Hindlimb muscle (tissue), 1 donor: ENCODE measurements at places on chromosomes 2 and 18.

DNA sequence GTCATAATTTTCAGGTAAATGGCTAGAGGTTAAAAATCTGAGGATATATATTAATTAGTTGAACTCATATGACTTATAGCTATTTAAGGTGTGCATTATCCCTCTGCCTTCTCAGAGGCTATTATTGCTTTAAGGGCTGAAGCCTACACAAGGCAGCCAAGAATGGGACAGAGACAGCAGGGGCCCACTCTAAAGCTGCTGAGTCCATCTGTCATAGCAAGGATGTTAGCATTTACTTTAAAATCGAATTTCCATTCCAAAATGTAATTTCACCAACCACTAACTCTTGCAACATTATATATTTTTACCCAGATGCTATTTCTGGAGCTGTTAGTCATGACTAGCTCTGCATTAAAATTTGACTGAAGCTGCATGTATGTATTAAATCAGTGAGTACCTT, 236.3 kb upstream of the FSIP2 start:
- DNase-seq = no peak

DNA sequence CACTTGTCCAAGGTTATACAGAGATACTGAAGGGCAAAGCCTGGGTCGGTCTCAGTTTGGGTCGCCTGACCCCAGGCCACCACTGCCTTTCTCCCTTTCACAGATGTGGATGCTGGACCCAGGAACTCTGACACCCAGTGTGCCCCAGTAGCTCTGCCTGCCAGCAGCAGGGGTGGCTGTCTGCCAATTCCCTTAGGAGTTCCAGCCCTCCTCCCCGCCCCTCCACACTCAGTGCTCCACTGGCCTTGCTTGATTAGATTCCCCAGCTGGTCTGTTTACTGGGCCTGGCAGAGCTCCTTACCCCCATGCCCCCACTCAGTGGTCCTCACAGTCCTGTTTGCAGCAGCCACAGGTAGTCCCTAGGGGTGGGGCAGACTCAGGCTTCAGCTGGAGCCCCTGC, 75.5 kb downstream of the NPAS2 start:
- no peak for DNase-seq

GRCh38 chr18:38576916-38577315, 1011.3 kb upstream of the CELF4 start:
- DNase-seq = no peak

DNA sequence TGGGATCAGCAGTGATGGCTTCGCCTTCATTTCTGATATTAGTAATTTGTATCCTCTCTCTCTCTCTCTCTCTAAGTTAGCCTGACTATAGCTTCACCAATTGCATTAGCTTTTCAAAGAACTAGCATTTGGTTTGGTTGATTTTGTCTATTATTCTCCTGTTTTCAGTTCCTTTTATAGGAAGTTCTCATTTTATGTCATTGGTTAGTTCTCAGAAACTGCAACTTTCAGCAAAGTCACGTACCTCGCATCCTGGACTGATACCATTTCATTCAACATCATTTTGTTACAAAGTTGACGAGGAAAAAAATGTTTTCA, 450.8 kb downstream of the EIPR1 start:
- no peak for DNase-seq
